SK-N-DZ (cell line): ENCODE measurements at places on chromosomes 2 and 18.

DNA sequence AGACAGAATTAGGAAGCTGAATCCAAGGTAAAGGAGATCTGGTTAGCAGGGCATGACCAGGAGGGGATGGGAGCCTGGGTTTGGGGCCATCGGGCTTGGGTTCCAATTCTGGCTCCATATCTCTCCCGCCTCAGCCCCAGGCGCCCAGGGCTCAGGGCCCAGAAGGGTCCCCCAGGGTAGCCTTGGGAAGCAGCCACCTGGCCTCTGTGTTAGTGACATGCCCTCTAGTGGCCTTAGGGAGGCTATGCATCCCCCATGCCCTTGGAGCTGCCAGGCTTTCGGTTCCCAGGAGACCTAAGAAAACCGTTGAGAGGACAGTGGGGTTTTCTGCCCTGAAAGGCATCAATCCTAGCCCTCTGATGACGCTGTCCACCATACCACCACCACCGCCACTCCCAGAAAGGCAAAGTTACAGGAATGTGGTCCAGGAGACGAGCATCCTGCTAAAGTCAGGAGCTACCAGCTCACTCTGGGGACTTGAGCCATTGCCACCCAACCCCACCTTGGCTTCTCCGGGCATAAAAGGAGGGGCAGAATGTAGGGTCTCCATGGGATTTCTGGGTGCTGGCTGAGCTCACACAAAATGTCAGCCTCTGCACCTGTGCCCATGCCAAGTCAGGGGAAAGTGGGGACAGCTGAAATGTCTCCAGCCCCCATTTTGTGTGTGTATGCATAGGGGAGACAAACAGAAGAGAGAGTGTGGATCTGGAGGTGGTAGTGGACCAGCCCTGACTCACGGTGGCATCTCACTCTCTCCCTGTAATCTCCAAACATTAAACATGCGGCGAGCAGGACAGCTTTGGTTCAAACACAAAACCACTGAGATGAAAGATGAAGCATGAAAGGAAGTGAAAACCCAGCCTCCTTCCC lies 56.5 kb downstream of the EMX1 start:
- peak; percentile 74 for DNase-seq

DNA sequence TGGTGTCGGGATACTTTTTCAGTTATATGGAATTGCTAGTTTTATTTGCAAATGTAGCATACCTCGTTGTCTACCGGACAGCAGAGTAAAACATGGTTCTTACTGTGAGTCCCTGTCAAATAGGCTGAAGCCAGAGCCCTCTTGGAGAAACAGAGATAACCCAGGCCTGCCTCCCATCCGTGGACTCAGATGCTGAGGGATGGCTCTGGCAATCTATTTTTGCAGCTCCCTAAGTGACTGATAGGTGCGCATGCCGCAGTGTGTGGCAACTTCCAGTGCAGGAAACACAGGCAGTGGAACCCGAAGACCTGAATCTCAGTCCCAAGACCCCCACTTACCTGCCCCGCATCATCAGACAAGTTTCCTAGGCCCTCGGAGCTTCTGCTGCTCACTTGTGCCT lies 33.6 kb downstream of the STEAP3 start:
- peak; percentile 44 for DNase-seq

DNA sequence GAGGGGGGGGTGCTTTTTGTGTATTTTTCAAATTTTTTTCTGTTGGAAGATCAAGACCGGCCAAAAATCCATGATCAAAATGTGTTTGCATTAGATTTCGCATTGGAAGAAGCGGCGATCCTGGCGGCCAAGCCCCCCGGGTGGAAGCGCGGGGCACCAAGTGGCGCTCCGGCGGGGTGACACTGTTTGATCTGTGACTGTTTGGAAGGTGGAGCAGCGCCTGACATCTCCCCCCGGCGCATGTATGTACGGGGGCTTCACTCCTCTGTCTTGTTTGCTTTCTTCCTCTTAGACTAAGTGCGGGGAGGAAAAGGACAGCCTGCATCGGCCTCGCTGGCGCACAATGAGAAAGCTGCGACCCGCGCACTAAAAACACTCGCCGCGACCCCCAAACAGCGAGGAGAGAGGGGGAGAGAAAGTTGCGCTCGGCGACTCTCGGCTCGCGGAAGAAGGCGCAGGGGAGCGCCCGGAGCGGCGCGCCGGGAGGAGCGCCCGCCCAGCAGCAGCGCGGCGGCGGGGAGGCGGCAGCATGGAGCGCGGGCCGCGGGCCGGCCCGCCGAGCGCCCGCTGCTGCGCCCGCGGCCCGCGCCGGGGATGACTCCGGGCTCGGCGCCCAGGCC lies 515 bp downstream of the TSHZ1 start:
- DNase-seq: peak; percentile 26

DNA sequence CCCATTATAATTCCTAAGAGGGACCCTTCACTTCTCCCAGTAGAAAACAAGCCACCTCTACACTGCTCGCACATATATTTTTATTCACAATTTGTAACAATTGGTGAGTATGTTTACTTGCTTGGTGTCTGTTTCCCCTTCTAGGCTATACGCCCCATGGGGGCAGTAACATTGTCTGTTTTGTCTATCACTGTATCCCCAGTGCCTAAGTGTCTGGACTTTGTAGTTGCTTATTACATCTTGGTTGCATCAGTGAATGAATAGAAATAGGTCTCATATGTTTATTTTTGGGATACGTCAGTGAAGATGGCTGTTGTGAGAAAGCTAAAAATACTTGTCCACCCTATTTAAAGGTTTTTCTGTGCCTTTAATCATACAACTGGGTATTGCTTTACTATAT lies 87.4 kb upstream of the ITGB6 start:
- no peak for DNase-seq

- no peak for DNase-seq
Observed at GRCh38 chr2:43212931-43213330, 13.5 kb downstream of the ZFP36L2 start.

- DNase-seq: no peak
Observed at GRCh38 chr18:72783530-72783929, 84.3 kb downstream of the NETO1 start.

DNA sequence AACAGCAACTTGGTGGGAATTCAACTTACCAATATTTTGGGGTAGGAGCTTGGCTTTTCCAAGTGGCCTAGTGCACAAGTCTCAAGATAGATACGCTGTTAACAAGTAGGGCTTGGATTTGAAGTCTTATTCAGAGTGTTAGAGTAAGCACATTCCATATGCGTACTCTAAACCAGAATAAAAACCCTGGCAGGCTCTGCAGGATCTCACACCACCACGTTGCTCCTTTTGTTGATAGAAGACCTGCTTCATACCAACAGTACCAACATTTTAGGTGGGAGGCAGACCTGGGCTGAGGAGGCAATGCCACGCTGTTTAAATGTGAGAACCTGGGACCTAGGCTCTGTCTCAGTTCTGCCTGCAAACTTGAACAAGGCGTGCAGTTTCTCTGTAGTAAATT lies 214.0 kb downstream of the RNF144A start:
- no peak for DNase-seq

DNA sequence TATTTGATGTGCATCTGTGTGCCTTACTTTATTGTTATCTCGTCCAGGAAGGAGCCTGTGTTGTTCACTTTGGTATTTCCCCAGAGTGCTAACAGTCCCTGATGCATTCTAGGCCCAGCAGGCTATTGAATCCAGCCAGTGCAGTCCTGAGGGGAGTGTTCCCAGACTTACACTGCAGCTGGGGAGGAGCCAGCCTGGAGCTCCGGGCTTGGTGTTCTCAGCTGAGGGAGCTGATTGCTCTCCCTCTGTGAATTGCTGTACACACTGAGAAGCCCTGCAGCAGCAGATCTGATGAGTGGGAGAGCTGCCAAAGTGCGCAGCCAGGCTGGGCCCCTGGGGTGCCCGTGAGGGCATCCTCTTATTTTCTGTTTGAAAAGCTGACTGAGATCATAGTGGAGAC lies 159.2 kb downstream of the GALNT3 start:
- DNase-seq: peak; percentile 40
